ENCODE measurements at places on chromosomes 7 and 10. TPM values are rescaled to one million over a fixed set of nuclear protein-coding genes. Genes with fewer than 3 reads are reported as not detected.
A peak's percentile ranks its signal among the peaks of the same experiment; 100 is the strongest.

Gene FRMD4A
- 88.9 TPM for total RNA-seq

- peaks cover 16% of the 10 kb centered on the region for H3K36me3 ChIP-seq
- H3K27ac ChIP-seq, result no peak overlapping the region
- no peak for DNase-seq
- H3K27me3 ChIP-seq, result no peaks in the 10 kb centered on the region
- H3K4me3 ChIP-seq, result no peak overlapping the region
These were observed 10.3 kb downstream of the TYW1 start for GRCh38 chr7:67006965-67007364.

GRCh38 chr7:41206267-41206666 is 496.6 kb downstream of the INHBA start:
- H3K27ac ChIP-seq, result no peak overlapping the region
- H3K27me3 ChIP-seq, result no peaks in the 10 kb centered on the region
- peaks cover 5% of the 10 kb centered on the region for H3K4me1 ChIP-seq
- no peak for DNase-seq

DNA sequence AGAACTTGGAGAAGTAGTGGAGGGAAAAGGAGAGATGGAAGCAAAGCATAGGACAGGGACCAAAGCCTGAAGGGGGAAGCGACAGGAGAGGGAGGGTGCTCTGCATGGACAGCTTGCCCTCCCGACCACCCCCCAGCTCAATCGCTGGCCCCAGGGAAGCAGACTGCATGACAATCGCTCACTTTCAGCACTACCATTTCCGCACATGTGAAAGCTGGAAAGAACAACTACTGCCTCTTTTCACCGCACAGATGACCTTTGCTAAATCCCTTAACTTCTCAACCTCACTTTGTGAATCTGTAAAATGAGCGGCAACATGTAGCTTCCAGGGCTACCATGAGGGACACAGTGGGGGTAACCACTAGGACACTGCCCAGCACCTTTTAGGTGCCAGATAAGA is 17.1 kb downstream of the VOPP1 start:
- peaks cover 81% of the 10 kb centered on the region for H3K4me1 ChIP-seq
- no peaks in the 10 kb centered on the region for H3K27me3 ChIP-seq
- peaks cover 12% of the 10 kb centered on the region for H3K36me3 ChIP-seq
- DNase-seq, result no peak
- peak overlapping the region; percentile 51 for H3K27ac ChIP-seq

Gene BLNK
- 59.8 TPM for total RNA-seq

GRCh38 chr10:8979976-8980375 is 925.5 kb downstream of the GATA3 start:
- H3K27me3 ChIP-seq, result no peaks in the 10 kb centered on the region
- no peaks in the 10 kb centered on the region for H3K4me1 ChIP-seq
- H3K36me3 ChIP-seq, result no peaks in the 10 kb centered on the region
- H3K27ac ChIP-seq, result no peak overlapping the region
- no peak for DNase-seq
- no peak overlapping the region for H3K4me3 ChIP-seq

Gene SFRP4
- 4.4 TPM for total RNA-seq

Gene ASAH2
- 5.4 TPM for total RNA-seq

DNA sequence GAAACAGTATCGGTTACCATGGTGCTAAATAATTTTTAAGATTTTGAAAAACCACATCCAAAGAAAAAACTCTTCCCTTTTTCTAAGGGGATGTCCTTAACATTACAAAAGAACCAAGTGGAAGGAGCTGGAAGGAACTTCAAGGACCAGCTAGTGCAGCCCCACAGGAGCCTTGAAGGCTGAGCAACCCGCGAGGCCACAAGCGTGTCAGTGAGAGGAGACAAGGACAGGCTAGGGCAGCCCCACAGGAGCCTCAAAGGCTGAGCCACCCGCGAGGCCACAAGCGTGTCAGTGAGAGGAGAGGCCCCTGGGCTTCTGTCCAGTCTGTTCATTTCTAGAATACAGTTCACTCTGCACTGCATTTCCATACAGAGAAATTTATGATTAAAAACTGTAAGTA is 80.1 kb upstream of the ATP6V0A4 start:
- peaks cover 1% of the 10 kb centered on the region for H3K4me1 ChIP-seq
- H3K4me3 ChIP-seq, result no peak overlapping the region
- no peak for DNase-seq
- H3K27me3 ChIP-seq, result no peaks in the 10 kb centered on the region

- no peaks in the 10 kb centered on the region for H3K36me3 ChIP-seq
- peak overlapping the region; percentile 16 for H3K27ac ChIP-seq
These were observed 290.9 kb upstream of the NFE2L3 start for GRCh38 chr7:25861164-25861496.

Gene KEL
- total RNA-seq, result 1.6 TPM

Gene SEMA3C
- total RNA-seq, result 94.9 TPM

DNA sequence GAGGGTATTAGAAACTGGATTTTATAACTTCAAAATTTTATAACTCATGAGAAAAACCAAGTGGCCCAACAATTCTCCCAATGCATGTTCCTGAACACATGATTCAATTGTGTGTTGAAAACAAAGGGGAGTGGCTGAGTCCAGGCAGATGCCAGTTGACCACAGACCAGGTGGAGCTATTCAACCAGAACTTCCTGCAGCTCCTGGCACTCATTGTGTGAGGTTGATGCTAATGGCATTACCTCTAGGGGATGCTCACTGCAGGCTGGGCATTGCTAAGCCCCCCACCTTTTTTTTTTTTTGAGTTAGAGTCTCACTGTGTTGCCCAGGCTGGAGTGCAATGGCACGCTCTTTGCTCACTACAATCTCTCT is 20.3 kb downstream of the MYOF start:
- H3K36me3 ChIP-seq, result no peaks in the 10 kb centered on the region
- H3K4me1 ChIP-seq, result peaks cover 45% of the 10 kb centered on the region
- DNase-seq, result no peak
- no peak overlapping the region for H3K4me3 ChIP-seq
- peak overlapping the region; percentile 80 for H3K27ac ChIP-seq

DNA sequence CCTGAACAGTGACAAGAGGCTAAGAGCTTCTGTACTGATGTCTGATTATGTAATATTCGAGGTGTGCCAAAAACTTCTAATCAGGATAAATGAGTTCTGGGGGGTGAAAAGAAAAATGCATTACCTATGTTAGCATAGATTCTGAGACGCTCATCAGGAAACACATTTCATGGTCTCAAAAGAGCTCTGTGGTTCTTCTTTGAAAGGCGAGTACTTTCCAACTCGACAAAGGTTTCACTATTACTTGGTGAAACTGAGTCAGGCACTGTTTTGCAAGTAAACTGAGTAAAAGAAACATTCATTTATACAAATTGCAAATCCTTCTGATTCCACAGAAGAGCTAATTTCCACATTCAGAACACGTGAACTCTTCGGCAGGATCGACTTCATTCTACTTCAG is 523.2 kb downstream of the GATA3 start:
- H3K36me3 ChIP-seq, result peaks cover 5% of the 10 kb centered on the region
- no peak for DNase-seq
- H3K4me3 ChIP-seq, result no peak overlapping the region

DNA sequence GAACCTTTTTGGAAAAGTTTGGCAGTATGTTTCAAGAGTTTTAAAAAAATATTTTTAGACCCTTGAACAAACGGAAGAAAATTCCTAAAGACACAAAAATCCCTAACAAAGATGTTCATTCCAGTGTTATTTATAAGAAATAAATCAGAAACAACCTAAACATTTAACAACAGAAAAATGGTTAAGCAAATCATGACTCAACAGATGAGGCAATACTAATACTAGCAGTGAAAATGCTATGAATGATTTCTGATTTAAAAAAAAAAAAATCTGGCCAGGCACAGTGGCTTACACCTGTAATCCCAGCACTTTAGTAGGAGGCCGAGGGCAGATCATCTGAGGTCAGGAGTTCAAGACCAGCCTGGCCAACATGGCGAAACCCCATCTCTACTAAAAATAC is 61.0 kb downstream of the ARHGAP12 start:
- peaks cover 10% of the 10 kb centered on the region for H3K36me3 ChIP-seq
- no peaks in the 10 kb centered on the region for H3K27me3 ChIP-seq
- H3K27ac ChIP-seq, result no peak overlapping the region
- DNase-seq, result no peak
- H3K4me1 ChIP-seq, result peaks cover 12% of the 10 kb centered on the region

Gene BET1
- total RNA-seq, result 25.9 TPM

DNA sequence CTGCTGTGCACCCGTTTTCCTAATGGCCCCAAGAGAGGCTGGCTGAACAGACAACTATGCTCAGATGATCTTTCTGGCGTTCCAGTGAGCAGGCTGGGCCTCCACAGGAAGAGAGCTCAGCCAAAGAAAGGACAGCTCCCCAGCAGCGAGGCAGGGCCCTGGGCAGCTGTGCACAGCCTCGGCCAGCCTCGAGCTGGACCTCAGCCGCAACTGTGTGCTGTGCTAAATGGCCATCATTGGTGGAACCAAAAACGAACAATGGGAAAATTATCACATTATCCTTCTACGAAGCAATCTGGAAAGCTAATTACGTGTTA is 97.5 kb downstream of the CTBP2 start:
- H3K4me3 ChIP-seq, result peak overlapping the region; percentile 55
- peaks cover 35% of the 10 kb centered on the region for H3K36me3 ChIP-seq
- no peak for DNase-seq
- no peaks in the 10 kb centered on the region for H3K27me3 ChIP-seq
- peaks cover 88% of the 10 kb centered on the region for H3K4me1 ChIP-seq
- peak overlapping the region; percentile 70 for H3K27ac ChIP-seq

All from type B pancreatic cell (in vitro differentiated cells).